Psoas muscle (tissue), 8 donors: ENCODE measurements at places on chromosomes 2 and 18.
A peak's percentile ranks its signal among the peaks of the same experiment; 100 is the strongest.

DNA sequence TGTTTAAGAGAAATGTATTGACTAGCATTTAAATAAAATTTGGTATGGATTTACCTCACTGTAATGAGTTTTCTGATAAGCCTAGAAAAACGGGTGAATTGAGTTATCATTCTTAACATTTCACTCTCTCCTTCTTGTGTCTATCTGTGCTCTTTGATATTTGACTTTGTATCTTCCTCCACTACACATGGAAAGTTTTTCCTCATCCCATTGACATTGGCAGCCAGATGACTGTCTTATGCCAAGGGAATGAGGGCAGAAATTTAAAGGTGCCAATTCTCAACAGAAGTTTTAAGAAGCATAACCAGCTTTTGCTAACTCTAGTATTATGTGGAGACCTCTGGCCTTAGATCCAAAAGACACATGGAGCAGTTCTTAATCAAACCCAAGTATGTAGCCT is 376.6 kb downstream of the DSEL start:
- no peak for DNase-seq

DNA sequence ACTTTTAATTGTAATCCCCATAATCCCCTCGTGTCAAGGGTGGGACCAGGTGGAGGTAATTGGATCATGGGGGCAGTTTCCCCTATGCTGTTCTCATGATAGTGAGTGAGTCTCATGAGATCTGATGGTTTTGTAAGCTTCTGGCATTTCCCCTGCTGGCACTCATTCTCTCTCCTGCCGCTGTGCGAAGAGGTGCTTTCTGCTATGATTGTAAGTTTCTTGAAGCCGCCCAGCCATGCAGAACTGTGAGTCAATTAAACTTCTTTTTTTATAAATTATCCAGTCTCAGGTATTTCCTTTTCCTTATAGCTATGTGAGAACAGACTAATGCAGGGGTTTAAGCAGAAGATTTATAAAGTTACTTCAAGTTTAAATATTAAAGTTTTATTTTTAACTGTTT is 655.2 kb downstream of the EPHA4 start:
- no peak for DNase-seq

GRCh38 chr2:157726946-157727345 is 98.3 kb upstream of the ACVR1C start:
- DNase-seq: no peak

GRCh38 chr18:79242246-79242645 is 153.5 kb upstream of the NFATC1 start:
- DNase-seq: no peak

DNA sequence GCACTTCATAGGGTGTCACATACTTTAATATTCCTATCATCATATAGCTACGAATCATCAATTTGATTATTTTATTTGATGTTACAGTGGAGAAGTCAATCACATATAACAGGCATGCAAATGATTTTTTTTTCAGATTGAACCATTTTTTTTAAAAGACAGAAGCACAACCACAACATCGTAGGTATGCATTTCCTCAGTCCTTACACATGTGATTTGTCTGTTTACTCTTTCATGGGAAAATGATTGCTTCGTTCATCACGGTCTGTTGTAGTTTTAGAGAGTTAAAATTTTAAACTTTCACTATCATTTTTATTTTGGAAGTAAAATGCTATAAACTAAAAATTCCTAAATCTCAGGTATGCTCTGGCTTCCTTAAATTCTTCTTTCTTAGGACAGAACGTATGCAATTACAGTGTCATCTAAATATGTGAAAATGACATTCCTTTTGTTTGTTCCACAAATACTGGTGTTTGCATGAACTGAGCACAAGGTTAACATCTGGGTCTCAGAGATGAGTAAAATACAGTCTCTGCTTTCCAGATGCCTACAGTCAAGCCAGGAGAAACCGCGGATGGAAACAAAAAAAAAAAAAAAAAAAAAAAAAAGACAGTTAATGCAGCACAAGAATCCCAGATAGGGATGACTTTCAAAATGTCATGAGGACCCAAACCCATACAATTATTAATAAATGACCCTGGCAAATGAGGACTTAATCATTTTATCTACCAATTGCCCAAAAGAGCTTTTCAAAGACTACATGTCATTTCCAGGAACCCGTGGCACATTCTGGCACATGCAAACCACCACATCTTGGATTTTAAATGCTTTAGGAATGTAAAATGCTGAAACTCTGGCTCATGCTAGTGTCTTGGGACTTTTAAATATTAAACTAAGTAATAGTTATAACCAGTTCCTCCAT is 201.2 kb downstream of the LRP1B start:
- no peak for DNase-seq

- DNase-seq: no peak
Observed at GRCh38 chr2:68190991-68191731, 33.5 kb downstream of the PNO1 start.

- no peak for DNase-seq
Observed at GRCh38 chr2:169716238-169716886, 17.3 kb upstream of the KLHL23 start.

- peak; percentile 58 for DNase-seq
Observed at GRCh38 chr2:179861416-179862067, at the start of gene ZNF385B. Gene ZNF385B (minus strand): TSS chr2:179861612.

DNA sequence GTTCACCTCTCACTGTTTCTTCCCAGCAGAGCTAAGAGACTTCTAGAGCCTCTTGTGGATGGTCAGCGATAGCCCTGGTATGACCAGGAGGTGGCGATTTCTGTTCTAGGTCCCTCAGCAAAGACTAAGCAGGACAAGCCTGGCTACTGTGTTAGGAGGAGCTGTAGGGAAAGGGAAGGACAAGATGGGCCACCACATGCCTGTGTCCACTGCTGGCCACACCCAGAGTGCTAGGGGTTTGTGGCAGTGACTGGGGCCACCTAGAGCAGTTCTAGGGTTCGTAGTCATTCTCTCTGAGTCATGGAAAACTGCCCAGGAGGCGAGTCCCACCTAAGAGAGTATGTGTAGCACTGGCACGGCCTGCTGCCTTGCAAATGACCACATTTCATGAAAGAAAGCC is 179.4 kb downstream of the ALPK2 start:
- no peak for DNase-seq

DNA sequence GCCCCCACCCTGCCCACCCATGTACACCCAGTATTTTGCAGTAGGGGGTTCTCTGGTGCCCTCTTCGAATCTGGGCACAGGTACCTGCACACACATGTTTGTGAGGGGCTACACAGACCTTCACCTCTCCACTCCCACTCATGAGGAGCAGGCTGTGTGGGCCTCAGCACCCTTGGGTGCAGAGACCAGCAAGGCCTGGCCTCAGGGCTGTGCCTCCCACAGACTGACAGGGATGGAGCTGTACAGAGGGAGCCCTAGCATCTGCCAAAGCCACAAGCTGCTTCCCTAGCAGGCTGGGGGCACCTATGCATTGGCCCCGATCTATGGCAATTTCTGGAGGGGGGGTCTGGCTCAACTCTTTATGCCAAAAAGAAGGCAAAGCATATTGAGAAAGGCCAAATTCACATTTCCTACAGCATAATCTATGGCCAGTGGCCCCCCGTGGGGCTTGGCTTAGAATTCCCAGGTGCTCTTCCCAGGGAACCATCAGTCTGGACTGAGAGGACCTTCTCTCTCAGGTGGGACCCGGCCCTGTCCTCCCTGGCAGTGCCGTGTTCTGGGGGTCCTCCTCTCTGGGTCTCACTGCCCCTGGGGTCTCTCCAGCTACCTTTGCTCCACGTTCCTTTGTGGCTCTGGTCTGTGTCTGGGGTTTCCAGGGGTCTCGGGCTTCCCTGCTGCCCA is 9.3 kb downstream of the PROC start:
- DNase-seq: no peak

DNA sequence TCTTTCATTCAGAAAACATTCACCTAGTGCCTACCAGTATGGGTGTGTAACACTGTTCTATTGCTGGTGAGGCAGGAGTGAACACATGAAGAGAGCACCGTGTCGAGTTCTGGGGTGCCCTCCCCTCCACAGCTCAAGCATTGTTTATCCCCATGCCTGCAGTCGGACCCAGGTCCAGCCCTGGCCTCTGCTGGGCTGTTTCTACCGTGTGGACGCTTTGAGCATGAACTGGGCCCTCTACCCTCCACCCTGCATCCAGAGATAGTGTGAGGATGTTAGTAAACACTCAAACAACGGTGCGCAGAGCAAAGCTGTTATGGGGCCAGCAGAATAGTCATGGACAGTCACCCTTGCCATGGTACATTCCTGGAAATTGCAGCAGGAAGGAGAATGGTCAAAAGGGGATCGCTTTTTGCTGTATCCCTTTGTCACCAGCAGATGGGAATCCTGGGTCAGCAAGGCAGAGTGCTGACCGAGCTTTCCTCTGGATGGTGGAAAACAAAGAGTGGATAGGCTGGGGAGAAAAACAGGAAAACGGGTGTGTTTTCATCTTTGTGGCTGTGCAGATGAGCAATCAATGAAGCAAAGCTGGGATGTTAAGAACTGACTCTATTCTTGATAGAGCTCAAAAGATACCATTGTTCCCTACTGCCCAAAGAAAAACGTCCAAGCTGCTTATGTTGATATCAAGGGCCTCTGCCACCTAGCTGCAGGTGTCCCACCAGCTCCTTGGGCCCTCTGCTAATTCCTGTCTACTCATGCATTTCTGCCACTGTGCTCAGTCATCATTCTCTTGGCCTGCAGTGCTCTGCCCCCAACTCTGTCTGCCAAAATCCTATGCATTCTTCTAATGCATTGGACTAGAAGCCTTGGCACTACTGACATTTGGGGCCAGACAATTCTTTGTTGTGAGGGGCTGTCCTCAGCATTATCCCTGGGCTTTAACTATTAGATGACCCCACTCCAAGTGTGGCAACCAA is 38.7 kb downstream of the REEP1 start:
- DNase-seq: no peak

GRCh38 chr2:88709181-88709631 is 17.7 kb downstream of the RPIA start:
- DNase-seq: no peak

DNA sequence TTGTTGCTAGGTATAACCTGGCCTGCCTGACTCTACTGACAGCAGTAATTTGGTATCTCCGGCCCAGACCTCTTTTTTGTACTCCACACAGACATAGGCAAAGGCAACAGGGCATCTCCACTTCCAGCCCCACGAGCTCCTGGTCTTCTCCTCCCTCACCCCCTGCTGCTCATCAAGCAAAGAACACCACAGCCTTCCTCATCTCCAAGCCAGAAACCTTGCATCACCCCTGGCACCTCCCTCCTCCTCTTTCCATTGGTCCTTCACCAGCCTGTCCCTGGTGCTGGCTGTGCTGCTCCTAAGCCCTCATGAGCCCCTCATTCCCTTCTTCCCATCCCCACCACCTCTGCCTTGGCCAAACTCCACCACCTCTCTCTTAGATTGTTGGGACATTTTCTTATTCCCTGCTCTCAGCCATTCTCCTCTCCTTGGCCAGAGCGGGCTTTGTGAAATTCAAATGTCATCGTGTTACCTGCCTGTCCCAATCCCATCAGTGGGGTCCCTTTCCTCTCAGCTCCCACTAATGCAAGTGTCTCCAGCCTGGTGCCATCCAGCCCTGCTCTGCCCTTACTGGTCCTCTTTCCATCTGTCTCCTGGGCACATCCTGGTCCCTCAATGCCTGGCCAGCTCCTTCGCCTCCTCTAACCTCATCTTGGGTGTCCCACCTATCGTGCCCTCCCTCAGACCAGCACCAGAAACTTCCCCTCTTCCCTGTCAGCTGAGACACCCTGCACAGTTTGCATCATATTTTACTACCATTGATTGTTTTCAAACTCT is 77.4 kb downstream of the INHBB start:
- DNase-seq: no peak

GRCh38 chr2:54468673-54469072 is 12.5 kb downstream of the SPTBN1 start:
- no peak for DNase-seq

DNA sequence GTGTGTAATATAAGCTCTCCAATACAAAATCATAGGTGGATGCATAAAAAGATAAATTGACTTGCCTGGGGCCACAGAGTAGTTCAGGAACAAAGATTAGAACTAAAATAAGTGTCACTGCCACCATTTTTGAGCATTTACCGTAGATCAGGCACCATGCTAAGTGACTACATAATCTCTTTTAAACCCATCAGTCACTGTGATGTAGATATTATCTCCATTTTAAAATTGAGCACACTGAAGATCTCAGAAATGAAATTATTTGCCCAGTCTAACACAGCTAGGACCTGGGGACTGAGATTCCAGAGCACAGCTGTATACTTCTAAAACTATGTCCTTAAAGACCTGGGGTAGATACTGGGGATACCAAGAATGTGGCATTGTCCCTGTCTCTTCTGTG is 737.3 kb downstream of the CNTNAP5 start:
- no peak for DNase-seq

DNA sequence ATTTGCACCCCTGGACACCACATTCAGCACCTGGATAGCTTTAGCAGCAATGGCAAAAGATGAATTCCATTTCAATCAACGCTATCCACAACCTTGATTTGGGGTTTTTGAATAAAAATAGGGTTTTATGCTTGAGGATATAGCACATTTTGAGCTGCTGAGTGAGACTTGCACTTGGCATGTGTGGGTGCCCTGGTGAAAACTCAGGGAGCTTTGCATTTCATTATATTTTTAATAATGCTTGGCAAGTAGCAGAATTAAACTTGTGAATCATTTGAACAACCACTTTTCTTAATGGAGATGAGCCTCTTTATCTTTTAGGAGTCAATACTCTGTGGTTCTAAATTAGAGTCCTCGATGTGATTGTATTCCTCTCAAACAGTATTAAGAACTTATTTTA is 252.4 kb downstream of the PLCL1 start:
- no peak for DNase-seq

- no peak for DNase-seq
Observed at GRCh38 chr2:14137643-14138042, 494.9 kb upstream of the LRATD1 start.

- DNase-seq: no peak
Observed at GRCh38 chr2:156526950-156527636, 90.9 kb downstream of the GPD2 start.

DNA sequence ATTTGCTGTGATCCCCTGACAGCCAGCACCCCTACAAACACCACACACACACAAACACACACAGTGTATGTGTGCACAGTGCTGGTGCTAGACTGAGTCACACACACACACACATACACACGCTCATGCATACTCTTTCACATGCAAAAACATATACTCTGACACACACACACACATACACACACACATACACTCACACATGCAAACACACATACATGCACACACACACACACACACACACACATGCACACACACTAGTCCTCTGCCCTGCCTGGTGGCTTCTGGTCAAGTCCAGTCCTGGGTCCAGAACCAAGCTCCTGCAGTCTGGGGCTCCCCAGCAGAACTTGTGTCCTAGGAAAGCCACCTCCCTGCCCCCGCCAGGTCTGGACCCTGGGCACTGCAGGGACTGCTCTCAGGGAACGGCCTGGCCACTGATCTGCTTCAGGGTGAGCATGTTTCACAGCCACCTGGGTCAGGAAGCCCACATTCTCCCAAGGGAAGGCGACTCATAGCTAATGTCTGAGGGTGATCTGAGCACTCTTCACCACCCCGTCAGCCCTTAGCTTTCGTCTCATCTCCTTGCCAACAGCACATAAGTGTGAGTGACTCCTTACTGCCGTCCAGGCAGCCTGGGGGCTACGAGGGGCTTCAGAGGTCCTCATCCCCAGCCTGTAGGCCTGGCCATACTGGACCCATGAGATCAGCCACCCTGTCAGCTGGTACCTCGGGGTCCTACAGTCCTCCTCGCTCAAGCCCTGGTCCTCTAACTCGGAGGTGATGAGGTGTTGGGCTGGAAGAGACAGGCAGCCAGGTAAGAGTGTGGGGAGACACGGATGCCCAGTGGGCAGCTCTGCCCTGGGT is 88.1 kb downstream of the MCFD2 start:
- DNase-seq: no peak
